ENCODE measurements at places on chromosomes 16 and 17.

- DNase-seq = no peak
These were observed 50.9 kb downstream of the ENGASE start for GRCh38 chr17:79125503-79125902.

GRCh38 chr16:67111951-67112444, 2.3 kb downstream of the PHAF1 start:
- DNase-seq = no peak

DNA sequence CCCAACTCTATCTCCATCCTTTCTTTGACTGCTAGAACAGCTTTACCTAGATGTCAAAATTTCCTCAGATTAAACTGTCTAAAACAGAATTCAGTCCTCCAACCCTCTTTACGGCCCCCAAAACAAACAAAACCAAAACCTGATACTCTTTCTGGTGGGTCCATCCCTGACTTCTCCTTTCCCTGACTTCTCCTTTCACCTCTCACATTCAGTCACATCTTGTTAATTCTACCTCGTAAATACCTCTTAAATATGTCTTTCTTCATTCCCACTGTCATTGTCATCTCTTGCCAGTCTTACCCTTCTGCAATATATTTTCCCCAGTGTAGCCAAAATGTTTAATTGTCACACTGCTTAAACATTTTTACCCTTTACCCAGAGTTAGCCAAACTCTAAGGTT, 4.6 kb downstream of the PPM1E start:
- DNase-seq = no peak

DNA sequence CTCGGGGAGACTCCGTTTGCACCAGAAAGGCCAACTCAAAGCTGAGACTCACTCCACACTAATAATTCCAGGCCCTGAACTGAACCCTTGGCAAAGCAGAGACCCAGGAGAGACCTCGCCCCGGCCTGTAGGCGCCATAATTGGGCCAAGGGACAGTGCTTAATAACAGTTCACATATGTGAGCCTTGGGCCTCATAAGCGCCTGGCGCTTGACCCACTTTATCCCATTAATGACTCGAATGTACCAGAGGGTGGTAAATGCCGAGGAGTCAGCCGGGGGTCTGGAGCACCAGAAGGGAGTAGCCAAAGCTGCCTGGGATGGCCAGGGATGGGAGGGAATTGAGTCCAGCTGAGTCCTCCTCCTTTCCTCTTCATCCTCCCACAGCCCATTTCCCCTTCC, 24.6 kb downstream of the SLC6A4 start:
- DNase-seq = no peak

- no peak for DNase-seq
These were observed 17.1 kb upstream of the CRK start for GRCh38 chr17:1473170-1473569.

DNA sequence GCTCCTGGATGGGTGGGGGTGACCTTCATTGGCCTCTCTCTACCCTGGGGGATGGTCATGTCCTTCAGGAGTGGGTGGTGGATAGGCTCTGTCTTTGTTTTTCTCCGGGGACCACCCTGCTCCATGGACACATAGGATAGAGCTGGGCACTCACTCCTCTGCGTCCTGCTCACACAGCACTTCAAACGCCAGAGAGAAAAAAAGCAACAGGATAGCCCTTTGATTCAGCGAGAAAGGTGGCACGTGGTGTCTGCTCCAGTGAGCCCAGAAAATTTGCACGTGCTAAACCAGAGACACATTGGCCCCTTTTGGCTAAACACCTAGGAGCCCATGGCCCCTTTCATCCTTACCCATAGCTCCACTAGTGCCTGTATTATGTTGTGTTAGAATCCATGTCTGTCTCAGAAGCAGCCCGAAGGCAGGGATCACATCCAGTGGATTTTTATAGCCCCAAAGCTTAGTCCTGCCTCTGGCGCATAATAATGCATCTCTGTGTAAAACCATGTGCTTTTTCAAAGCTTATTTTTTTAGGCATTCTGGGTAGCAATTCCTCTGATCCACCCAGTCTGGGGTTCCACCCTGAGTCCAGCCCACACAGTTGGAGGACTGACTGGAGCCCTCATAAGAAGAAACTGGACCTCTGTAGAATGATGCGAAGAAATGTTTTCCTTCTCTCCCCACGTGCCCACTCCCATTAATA, 90.1 kb downstream of the ASIC2 start:
- DNase-seq = no peak

DNA sequence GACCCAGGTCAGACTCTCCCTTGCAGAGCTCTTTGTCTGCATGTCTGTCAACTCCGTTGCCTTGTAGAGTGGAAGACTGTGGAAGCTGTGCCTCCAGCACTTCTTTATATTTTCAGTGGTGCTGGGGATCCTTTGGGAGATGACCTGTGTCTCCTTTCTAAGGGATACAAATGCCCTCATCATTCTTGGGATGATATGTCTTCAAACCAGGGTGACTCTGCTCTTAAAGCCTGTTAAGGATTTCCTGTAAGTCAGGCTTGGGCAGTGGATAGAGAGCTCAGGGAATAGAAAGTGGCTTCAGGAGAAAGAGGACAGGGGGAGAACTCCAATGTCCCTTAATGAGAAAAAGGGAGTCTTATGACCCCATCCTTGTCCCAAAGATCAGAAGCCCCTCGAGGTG, 1.5 kb downstream of the HOXB3 start:
- no peak for DNase-seq

DNA sequence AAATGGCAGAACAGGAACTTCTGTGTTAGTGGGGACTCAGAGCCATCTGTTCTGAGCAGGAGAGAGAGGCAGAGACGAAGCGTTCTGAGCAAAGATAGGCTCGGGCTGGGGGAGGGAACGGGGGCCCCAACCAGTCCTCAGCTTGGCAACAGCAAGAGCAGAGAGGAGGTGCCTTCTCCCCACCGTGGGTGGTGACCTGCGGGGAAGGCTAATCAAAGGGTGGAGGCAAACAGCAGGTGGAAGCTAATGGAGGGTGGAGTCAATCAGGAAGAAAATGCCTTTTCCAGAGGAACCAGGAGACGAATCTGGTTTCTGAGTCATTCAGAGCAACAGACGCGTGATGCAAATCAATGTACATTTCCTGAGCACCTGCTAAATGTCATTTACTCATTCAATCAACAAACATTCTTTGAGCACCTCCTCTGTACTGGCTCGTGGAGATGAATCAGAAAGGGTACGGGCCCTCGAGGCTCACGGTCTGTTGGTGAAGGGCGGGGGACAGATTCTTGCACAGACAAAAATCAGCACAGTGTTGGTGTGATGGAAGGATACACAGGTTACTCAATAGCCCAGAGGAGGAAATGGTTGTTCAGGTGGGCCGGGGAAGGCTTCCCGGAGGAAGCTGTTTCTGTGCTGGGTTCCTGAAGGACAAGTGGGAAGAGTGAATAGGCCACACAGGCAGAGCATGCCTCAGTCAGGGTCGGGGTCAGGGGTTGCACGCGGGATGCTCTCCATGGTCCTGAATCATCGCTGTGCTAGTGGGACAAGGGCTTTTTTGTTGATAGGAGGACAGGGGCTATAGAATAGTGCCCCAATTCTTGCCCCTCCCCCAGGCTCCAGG, 5.7 kb upstream of the SPNS2 start:
- no peak for DNase-seq

- DNase-seq = no peak
These were observed 220.1 kb downstream of the SLC39A11 start for GRCh38 chr17:72872396-72872795.

GRCh38 chr16:24102209-24102660, 153.9 kb upstream of the CACNG3 start:
- DNase-seq = no peak

DNA sequence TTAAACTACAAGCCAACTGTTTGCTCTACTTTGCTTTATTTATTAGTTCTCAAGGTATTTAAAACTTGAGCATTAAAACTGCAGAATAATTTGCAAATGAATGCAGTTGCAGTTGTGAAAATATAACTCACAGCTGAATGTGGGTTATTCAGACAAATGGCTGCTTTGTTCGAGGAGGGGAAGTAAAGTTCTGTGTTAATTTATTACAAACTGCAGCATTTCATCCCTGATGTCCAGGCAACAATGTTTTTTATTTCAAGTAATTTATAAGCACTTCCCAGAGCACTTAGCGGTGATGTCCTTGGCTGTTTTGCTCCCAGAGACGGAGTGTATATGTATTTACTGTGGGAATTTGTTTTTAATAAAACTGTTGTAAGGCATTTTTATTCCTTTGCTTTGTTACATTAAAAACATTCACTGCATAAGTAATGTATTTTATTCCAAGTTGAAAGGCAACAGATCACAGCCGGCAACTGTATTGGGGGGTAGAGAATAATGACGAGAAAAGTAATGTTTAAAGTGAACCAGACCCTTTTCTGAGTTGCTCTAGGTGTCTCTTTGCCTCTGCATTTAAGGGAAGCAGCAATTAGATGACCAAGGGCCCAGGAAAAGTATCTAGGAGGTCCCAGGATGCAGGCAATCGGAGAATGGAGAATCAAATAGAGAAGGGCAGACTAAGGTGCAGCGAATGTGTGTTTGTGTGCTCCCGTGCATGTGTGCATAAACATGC, 291.2 kb upstream of the SALL1 start:
- DNase-seq = no peak

- DNase-seq = no peak
These were observed 84.3 kb upstream of the COX10 start for GRCh38 chr17:13984956-13985355.

- DNase-seq = no peak
These were observed 3.3 kb downstream of the FOXF1 start for GRCh38 chr16:86513471-86514277.

DNA sequence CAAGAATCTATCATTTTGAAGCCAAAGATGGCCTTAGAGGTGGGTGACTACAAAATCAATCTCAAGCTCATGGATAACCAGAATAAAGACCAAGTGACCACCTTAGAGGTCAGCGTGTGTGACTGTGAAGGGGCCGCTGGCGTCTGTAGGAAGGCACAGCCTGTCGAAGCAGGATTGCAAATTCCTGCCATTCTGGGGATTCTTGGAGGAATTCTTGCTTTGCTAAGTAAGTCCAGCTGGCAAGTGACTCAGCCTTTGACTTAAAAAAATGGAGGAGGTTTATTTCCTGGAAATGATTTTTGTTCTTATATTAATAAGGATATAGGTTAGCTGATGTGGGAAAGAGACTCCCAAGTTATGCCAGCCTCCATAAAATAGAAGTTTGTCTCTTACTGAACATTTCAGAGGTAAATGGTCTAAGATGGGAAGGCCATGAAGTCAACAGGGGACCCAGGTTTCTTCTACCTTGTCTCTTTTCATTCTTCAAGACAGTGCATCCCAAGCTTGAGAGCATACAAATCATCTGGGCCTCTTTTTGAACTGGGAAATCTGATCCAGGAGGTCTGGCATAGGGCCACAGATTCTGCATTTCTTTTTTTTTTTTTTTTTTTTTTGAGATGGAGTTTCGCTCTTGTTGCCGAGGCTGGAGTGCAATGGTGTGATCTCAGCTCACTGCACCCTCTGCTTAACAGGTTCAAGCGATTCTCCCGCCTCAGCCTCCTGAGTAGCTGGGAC, 19.8 kb upstream of the TANGO6 start:
- DNase-seq = peak; percentile 53

- DNase-seq = peak; percentile 47
These were observed at the start of gene HS3ST3A1 for GRCh38 chr17:13601776-13602551. Gene HS3ST3A1, minus strand, starts transcription at chr17:13601929. Its CDS starts 800 bp downstream, at chr17:13601129.

DNA sequence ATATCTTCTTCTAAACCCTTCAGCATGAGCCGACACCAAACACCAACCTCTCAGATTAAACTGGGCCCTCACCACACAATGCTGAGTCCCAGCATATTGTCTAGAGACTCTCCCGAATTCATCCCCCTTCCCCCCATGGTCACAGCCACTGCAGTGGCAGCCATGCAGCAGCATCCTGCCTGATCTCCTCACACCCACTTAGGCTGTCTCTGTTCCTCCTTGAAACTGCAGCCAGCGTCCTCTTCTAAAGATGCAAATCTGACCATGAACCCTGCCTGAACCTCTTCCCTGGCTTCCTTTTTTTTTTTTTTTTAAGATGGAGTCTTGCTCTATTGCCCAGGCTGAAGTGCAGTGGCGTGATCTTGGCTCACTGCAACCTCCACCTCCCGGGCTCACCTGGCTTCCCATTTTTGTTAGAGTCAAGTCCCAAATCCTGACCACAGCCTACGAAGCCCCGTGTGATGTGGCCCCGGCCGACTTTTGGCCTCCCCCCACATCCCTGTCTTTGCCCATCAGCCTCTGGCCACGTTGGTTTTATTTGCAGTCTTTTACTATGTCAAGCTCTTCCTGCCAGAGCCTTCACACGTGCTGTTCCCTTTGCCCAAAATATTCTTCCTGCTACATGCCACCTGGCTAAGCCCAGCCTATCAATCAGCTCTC, 2.8 kb downstream of the FA2H start:
- no peak for DNase-seq

- no peak for DNase-seq
These were observed at the start of gene MT1G for GRCh38 chr16:56667581-56668571. Gene MT1G, minus strand, starts transcription at chr16:56668065. Its CDS starts 72 bp downstream, at chr16:56667993.
